Activated CD8-positive, alpha-beta T cell treated with anti-CD3 and anti-CD28 coated beads, Interleukin-2, amount 10 ng/mL, durations not matched to agents 7 days and 5 days (primary cell): ENCODE measurements at places on chromosomes 6 and 20. TPM values are rescaled to one million over a fixed set of nuclear protein-coding genes. Genes with fewer than 3 reads are reported as not detected.
A peak's percentile ranks its signal among the peaks of the same experiment; 100 is the strongest.

GRCh38 chr6:109095835-109096084 lies 453 bp downstream of the CEP57L1 start:
- no peak for DNase-seq

- no peak for DNase-seq
These were observed 80.8 kb upstream of the MPC1 start for GRCh38 chr6:166463359-166464067.

- DNase-seq = no peak
These were observed 479.1 kb upstream of the GJE1 start for GRCh38 chr6:141653590-141653989.

DNA sequence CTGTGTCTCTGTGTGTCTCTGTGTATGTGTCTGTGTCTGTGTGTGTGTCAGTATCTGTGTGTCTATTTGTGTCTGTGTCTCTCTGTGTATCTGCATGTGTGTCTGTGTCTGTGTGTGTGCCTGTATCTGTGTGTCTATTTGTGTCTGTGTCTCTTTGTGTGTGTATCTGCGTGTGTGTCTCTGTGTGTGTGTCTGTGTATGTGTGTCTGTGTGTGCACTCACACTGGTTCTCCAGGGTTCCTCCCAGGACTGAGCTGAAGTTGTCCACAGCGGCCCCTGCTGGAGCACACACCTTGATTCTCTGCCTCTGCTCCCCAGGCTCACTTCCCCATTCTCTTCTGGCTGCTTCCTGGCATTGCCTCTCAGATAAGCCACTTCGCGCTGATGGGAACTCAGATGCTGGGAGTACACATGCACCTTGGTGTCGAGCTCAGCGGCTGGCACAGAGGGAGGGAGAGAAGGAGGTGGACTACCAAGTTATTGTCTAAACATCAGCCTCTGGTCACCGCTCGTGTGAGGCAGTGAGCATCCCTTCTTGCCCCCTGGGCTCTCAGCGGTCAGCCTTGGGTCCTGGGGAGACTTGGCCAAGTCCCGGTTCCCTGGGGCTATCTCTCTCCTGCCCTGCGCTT lies 104.9 kb upstream of the NXT1 start:
- peak; percentile 35 for DNase-seq

GRCh38 chr20:58854638-58855471 lies 2.3 kb downstream of the GNAS start:
- DNase-seq = no peak

GSTA2 gene
- total RNA-seq = not detected

SEMG1 gene
- total RNA-seq = not detected
